Activated CD4-positive, alpha-beta T cell treated with anti-CD3 and anti-CD28 coated beads for 36 hours (primary cell): ENCODE measurements at places on chromosomes 1 and 21.
A peak's percentile ranks its signal among the peaks of the same experiment; 100 is the strongest.

- H3K4me1 ChIP-seq: peaks cover 7% of the 10 kb centered on the region
- no peak for DNase-seq
- no peak overlapping the region for H3K4me3 ChIP-seq
- no peaks in the 10 kb centered on the region for H3K27me3 ChIP-seq
- H3K36me3 ChIP-seq: peaks cover 10% of the 10 kb centered on the region
- H3K27ac ChIP-seq: no peak overlapping the region
Measured at GRCh38 chr1:112687361-112687760, 12.9 kb downstream of the MOV10 start.

GRCh38 chr1:145942405-145942804, 15.1 kb upstream of the RBM8A start:
- no peak for DNase-seq
- H3K27me3 ChIP-seq: no peaks in the 10 kb centered on the region
- H3K27ac ChIP-seq: no peak overlapping the region
- no peak overlapping the region for H3K4me3 ChIP-seq
- H3K36me3 ChIP-seq: peaks cover 24% of the 10 kb centered on the region

DNA sequence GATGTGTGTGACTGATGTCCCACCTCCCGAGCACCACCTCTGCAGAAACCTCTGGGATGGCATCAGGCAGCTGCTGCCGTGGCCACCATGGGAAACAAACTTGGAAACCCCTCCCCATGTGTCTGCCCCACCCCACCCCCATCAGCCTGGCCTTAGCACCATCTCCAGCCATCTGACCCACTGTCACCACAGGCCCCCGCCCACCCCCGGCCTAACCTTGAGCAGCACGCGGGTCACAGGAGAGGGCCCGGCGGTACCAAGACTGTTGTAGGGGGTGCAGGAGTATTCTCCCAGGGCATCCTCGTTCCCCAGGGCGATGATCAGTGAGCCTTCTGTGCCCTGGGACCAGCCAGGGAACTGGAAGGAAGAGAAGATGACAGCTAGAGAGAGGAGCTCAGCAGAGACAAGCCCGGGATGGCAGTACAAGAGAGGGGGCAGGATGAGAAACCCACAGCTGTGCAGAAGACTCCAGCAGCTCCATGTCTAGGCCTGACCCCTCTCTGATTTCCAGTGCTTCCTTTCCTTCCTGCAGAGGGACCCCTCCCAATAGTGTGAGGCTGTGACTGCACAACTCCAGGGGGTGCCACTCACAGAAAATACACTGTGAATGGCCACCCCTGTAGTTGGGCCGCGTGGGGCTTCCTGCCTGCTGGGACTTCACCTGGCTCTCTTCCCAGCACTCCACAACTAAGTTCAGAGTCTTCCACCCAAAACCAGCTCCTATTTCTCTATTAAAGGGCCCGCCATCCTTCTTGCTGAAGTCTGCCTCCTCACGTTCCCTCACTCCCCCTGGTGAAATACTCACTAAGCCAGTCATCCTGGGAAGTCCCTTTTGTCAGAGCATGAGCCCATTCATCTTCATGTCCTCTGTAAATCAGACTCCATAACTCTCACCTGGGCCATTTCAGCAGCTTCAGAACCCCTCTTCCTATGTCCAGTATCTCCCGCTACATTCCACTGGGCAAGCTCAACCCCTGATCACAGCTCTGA, 7.3 kb upstream of the TAGLN2 start:
- H3K27me3 ChIP-seq: peaks cover 4% of the 10 kb centered on the region
- no peak overlapping the region for H3K4me3 ChIP-seq
- H3K36me3 ChIP-seq: no peaks in the 10 kb centered on the region
- H3K27ac ChIP-seq: no peak overlapping the region
- no peak for DNase-seq
- peaks cover 5% of the 10 kb centered on the region for H3K4me1 ChIP-seq

DNA sequence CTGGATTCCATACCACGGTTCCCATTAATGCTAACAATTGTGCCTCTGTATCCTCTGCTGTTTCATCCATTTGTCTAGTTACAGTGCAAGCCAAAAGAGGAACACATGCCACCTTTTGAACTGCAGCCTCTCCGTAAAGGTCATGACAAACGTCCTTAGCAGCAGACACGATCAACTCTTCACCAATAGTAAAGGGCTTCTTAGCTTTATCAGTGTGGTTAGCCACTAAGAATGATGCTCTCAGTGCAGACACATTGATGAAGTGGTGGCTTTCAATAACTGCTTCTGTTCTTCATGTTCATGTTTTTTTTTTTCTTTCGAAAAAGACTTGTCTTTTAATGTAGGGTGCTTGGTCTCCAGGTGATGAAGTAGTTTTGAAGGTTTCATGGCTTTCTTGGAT, 14.3 kb downstream of the XPR1 start:
- H3K36me3 ChIP-seq: peaks cover 10% of the 10 kb centered on the region
- H3K4me3 ChIP-seq: no peak overlapping the region
- no peak for DNase-seq
- peaks cover 14% of the 10 kb centered on the region for H3K4me1 ChIP-seq
- no peak overlapping the region for H3K27ac ChIP-seq

DNA sequence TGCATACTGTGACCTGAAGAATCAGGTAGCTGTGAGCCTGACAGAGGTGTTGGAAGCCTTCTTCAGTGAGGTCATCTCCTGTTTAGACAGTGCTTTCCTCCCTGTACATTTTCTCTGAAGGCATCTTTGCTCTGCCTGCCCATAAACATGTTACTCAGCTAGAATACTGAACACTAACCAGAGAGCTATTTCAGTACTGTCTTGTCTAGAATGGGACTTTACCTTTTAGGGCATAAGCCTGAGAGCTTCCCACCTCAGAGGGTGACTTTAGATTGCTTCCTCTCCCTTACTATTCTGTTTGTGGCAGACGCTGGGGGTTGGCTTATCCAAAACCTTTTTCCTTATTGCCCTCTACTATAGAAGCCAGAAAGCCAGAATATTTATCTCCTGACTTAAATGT, 23.3 kb upstream of the ZNF326 start:
- no peak overlapping the region for H3K4me3 ChIP-seq
- H3K27me3 ChIP-seq: no peaks in the 10 kb centered on the region
- DNase-seq: no peak
- no peak overlapping the region for H3K27ac ChIP-seq
- no peaks in the 10 kb centered on the region for H3K36me3 ChIP-seq
- peaks cover 2% of the 10 kb centered on the region for H3K4me1 ChIP-seq

- H3K27ac ChIP-seq: no peak overlapping the region
- H3K4me3 ChIP-seq: no peak overlapping the region
- H3K4me1 ChIP-seq: no peaks in the 10 kb centered on the region
- H3K27me3 ChIP-seq: peaks cover 6% of the 10 kb centered on the region
- H3K36me3 ChIP-seq: no peaks in the 10 kb centered on the region
Measured at GRCh38 chr1:162335126-162335525, 41.5 kb downstream of the SPATA46 start.

GRCh38 chr1:202286622-202287097, 55.1 kb downstream of the UBE2T start:
- H3K4me1 ChIP-seq: peaks cover 10% of the 10 kb centered on the region
- no peak overlapping the region for H3K27ac ChIP-seq
- no peak for DNase-seq
- no peaks in the 10 kb centered on the region for H3K36me3 ChIP-seq
- no peak overlapping the region for H3K4me3 ChIP-seq
- H3K27me3 ChIP-seq: no peaks in the 10 kb centered on the region

DNA sequence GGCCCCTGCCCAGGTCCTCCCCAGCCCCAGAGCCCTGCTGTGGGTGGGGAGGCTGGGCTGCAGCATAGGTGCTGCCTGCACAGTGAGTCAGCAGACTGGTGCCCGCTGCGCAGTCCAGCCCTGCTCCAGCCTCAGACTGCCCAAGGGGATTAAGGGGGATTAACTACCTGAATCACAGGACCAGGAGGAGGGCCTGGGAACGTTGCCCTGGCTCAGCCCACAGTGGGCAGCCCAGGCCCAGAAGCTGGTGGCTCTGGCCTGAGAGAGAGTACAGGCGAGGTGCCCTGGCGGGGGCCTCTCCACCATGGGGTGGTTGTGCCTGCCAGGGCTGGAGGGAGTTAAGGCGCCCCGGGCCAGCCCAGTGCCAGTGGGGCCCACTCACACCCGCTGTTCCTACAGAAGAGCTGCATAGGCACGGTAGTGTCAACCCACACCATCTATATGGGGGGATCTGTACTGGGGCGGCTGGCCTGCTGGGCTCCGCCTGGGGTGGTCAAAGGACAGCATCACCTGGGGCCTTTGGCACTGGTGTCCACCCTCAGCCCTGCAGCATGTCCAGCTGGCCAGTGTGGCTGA, 2.3 kb downstream of the OBSCN start:
- H3K36me3 ChIP-seq: peaks cover 2% of the 10 kb centered on the region
- H3K27me3 ChIP-seq: peaks cover 2% of the 10 kb centered on the region
- no peak for DNase-seq
- H3K4me1 ChIP-seq: no peaks in the 10 kb centered on the region
- H3K27ac ChIP-seq: no peak overlapping the region

DNA sequence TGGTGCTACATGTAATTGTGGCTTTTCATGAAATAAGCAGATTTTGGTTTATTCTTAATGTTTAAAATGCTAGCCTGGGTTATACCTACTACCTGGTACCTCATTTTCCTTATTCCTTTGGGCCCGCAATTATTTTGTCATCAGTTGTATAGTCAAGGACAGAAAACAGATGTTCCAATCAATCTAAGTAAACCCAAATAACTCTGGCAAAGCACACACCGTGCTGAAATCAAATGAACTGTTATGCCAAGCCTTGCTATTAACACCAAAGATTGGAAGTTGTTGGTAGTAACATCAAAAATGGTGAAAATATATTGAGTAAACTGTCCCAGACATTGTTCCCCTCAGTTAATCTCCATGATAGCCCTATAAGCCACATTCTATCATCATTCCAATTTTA, 248.9 kb downstream of the FGGY start:
- no peaks in the 10 kb centered on the region for H3K4me1 ChIP-seq
- no peaks in the 10 kb centered on the region for H3K36me3 ChIP-seq
- H3K27ac ChIP-seq: no peak overlapping the region
- H3K4me3 ChIP-seq: no peak overlapping the region
- H3K27me3 ChIP-seq: no peaks in the 10 kb centered on the region

DNA sequence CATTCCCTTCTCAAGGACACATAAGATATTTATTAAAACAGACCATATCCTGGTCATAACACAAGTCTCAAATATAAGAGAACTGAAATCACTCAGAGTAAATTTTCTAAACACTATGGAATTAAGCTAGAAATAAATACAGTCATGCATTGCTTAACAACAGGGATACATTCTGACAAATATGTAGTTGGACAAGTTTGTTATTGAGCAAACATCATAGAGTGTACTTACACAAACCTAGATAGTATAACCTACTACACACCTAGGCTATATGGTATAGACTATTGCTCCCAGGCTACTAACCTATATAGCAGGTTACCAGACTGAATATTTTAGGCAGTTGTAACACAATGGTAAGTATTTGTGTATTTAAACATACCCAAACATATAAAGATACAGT, 104.0 kb downstream of the MIS18A start:
- H3K4me3 ChIP-seq: no peak overlapping the region
- H3K27ac ChIP-seq: no peak overlapping the region
- peaks cover 15% of the 10 kb centered on the region for H3K27me3 ChIP-seq
- DNase-seq: no peak
- H3K4me1 ChIP-seq: no peaks in the 10 kb centered on the region
- no peaks in the 10 kb centered on the region for H3K36me3 ChIP-seq

- H3K4me3 ChIP-seq: no peak overlapping the region
- H3K36me3 ChIP-seq: no peaks in the 10 kb centered on the region
- H3K4me1 ChIP-seq: no peaks in the 10 kb centered on the region
Measured at GRCh38 chr1:228045405-228045804, 37.1 kb upstream of the ARF1 start.

- H3K4me1 ChIP-seq: peaks cover 10% of the 10 kb centered on the region
- DNase-seq: no peak
- no peak overlapping the region for H3K27ac ChIP-seq
- H3K27me3 ChIP-seq: peaks cover 62% of the 10 kb centered on the region
- peak overlapping the region; percentile 60 for H3K4me3 ChIP-seq
- peaks cover 4% of the 10 kb centered on the region for H3K36me3 ChIP-seq
Measured at GRCh38 chr1:178092878-178093493, 918 bp upstream of the RASAL2 start.

- H3K4me1 ChIP-seq: peaks cover 41% of the 10 kb centered on the region
- no peak overlapping the region for H3K4me3 ChIP-seq
- H3K27me3 ChIP-seq: no peaks in the 10 kb centered on the region
- peaks cover 10% of the 10 kb centered on the region for H3K36me3 ChIP-seq
Measured at GRCh38 chr21:43736224-43736883, 17.4 kb downstream of the PDXK start.

DNA sequence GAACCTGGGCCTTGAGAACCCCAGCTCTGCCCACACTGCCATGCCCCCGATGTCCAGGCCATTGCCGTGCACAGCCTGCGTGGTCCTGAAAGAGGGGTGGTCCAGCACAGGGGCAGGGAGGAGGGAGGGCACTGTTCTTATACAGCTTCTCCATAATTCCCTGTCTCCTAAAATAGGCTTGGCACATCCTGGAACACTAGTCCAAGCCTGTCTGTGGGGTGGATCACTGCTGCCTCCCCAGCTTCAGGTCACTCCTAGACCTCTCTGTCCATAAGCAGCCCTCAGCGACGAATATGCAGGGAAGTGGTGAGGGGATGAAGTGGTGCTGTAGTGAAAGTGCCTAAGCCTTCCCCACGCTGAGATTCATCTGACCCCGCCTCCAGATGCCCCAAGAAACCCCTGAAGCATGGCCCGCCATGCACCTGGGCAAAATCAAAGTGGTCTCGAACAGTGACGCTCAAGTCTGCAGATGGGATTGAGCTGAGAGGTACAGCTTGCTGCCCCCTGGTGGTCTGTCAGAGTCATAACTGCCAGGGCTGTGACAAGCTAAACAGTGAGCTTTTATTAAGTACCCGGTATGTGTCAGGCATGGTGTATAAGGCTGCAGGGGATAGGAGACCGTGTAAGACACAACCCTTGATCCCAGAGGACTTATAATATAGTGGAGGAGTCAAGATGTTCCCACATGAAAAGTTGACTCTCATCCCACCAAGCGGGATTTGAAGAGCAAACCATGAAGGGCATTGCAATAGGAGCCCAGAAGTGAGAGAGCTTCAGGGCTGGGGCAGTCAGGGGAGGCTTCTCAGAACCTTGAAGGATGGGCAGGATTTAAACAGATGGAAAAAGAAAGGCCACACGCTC, 66.6 kb downstream of the FAM163A start:
- DNase-seq: peak; percentile 80
- no peak overlapping the region for H3K4me3 ChIP-seq
- H3K27ac ChIP-seq: no peak overlapping the region
- H3K36me3 ChIP-seq: no peaks in the 10 kb centered on the region
- H3K27me3 ChIP-seq: peaks cover 2% of the 10 kb centered on the region
- H3K4me1 ChIP-seq: peaks cover 11% of the 10 kb centered on the region

GRCh38 chr1:29833581-29833980, 597.3 kb downstream of the PTPRU start:
- no peak overlapping the region for H3K4me3 ChIP-seq
- no peak overlapping the region for H3K27ac ChIP-seq
- DNase-seq: no peak
- H3K4me1 ChIP-seq: no peaks in the 10 kb centered on the region
- no peaks in the 10 kb centered on the region for H3K36me3 ChIP-seq

DNA sequence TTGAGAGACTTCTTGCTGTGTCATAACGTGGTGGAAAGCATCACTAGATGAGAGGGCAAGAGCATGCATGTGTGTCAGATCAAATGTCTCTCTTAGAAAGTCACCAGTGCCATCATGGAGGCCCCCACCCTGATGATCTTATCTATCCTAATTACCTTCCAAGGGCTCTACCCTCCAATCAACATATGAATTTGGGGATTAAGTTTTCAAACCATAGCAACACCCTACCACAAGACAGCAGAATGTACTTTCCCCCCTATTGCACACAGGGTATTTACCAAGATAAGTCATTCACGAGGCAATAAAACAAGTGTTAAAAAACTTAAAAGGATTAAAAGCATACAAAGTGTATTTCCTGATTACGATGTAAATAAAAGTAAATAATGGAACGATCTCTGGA, 515.6 kb downstream of the LMO4 start:
- no peak overlapping the region for H3K4me3 ChIP-seq
- H3K36me3 ChIP-seq: no peaks in the 10 kb centered on the region
- DNase-seq: no peak
